Breast epithelium (tissue), 4 donors: ENCODE measurements at places on chromosomes 16 and 17.
A peak's percentile ranks its signal among the peaks of the same experiment; 100 is the strongest.

DNA sequence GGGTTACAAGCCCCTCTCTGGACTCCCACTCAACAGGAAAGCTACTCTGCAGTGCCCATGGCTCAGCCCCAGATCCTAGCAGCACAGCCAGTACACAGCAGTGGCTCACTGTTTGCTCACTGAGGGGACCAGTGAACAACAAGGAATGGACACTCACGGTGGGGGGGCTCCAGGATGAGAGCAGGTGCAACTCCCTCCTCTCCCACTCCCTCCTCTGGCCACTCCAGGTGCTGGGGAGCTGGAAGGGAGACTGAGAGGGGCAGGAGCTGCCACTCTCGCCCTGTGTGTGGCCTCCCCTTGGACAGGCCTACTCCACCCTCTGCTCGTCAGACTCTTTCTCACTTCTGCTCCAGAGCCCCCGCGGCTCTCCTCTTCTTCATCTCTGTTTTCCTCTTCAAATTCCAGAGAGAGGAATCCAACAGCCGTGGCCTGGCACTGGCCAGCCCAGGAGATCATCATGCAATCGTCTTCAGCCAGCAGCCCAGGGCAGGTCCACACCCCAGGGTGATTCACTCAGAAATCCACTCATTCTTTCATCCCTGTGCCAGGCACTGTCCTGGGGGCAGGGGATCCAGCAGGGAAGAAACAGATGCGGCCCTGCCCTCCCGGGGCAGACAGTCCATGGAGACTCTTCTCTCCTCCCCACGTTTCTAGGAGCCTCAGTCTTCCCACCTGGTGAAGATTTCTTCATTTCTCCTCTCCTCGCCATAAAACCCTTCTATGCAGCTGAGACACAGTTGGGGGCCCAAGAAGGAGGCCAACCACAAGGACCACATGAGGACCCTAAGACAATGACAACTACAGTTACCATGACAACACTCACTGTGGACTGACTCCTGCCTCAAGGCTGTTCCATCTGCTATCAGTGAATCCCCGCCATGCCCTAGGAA, 30.7 kb downstream of the CFAP20 start:
- H3K36me3 ChIP-seq: no peaks in the 10 kb centered on the region
- H3K27me3 ChIP-seq: no peaks in the 10 kb centered on the region
- no peak for DNase-seq
- H3K27ac ChIP-seq: no peak overlapping the region
- no peak overlapping the region for H3K4me3 ChIP-seq
- H3K4me1 ChIP-seq: no peaks in the 10 kb centered on the region

DNA sequence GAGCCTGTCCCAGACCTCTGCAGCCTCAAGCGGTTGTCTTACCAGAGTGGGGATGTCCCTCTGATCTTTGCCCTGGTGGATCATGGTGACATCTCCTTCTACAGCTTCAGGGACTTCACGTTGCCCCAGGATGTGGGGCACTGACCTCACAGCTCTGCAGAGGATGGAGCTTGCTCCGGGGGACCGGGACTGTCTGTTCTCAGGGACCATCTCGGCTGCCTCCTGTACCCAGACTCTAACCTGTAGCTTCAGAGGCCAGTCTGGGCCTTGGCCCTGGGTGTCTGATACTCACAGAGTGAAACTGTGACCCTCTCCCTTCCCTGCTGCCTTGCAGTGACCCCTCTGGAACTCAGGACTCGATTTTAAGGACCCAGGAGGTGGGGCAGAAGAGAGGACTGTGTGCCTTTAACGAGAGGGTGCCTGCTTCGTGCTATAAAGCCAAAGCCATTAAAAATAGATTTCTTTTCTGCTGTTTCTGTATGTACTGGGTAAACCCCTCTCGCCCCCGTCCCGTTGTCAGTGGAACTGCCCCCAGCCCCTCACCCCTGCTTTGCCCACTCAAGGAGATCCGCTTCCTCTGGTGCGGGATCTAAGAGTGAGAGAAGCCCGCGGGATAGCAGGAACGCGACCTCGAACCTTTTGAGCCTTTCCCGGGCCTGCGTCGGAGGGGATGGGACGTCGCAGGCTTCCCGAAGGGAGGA, 1.1 kb upstream of the LLGL2 start:
- DNase-seq: no peak
- peak overlapping the region; percentile 73 for H3K27ac ChIP-seq
- H3K4me1 ChIP-seq: no peaks in the 10 kb centered on the region
- H3K27me3 ChIP-seq: no peaks in the 10 kb centered on the region
- H3K4me3 ChIP-seq: peak overlapping the region; percentile 63
- H3K36me3 ChIP-seq: no peaks in the 10 kb centered on the region

DNA sequence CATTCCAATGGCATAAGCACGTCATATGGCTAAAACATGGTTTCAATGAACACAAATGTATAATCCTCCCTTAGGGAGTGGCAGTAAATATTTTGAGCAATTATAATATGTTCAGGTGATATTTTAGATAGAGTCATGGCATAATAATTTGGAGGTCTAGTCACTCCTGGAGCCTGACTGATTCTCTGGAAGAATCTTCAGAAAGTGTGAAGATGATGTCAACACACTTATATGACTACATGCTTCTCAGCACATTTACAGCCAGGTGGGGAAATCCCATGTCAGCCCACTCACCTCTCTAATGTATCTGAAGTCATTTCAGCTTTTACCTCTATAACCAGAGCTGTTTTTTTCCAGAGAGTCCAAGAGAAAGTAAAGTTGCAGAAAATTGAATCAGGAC, 474.8 kb downstream of the SHISA9 start:
- H3K36me3 ChIP-seq: no peaks in the 10 kb centered on the region
- no peak overlapping the region for H3K27ac ChIP-seq
- H3K27me3 ChIP-seq: no peaks in the 10 kb centered on the region
- H3K4me1 ChIP-seq: no peaks in the 10 kb centered on the region

DNA sequence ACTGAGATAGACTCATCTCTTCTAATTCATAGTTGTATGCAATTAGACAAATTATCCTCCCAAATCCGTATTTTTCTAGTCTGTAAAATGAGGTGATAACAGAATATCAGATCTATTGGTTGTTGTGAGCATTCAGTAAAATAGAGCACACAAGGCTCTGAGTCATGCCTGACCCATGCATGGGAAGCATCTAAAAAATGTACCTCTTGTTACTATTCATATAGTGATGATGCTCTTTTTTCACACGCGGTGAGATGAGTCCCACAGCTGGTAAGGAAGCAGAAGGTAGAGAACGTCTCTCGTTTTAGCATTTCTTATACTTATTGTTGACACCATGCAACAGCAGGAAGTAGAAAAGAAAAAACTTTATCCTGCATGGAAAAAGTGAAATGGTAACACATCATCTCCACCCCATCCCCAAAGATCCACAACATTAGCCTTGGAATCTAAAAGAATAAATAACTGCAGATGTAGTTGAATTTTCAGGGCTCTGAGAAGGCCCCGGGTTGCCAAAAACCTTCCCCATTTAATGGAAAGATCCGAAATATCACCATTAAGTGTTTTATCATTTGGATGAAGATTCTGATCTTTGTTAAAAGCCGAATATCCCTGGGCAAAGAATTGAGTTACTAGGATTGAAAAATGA, 215.6 kb downstream of the TMEM114 start:
- no peak overlapping the region for H3K27ac ChIP-seq
- no peaks in the 10 kb centered on the region for H3K36me3 ChIP-seq
- H3K27me3 ChIP-seq: no peaks in the 10 kb centered on the region
- DNase-seq: no peak
- no peaks in the 10 kb centered on the region for H3K4me1 ChIP-seq

- H3K36me3 ChIP-seq: no peaks in the 10 kb centered on the region
- no peak overlapping the region for H3K27ac ChIP-seq
- DNase-seq: no peak
- H3K4me1 ChIP-seq: no peaks in the 10 kb centered on the region
- H3K27me3 ChIP-seq: no peaks in the 10 kb centered on the region
- H3K4me3 ChIP-seq: no peak overlapping the region
Observed at GRCh38 chr17:56681561-56682266, 88.2 kb downstream of the NOG start.

GRCh38 chr16:2912330-2913199, 834 bp downstream of the FLYWCH1 start:
- H3K27me3 ChIP-seq: no peaks in the 10 kb centered on the region
- peaks cover 5% of the 10 kb centered on the region for H3K4me1 ChIP-seq
- DNase-seq: no peak
- H3K36me3 ChIP-seq: no peaks in the 10 kb centered on the region
- peak overlapping the region; percentile 77 for H3K27ac ChIP-seq

DNA sequence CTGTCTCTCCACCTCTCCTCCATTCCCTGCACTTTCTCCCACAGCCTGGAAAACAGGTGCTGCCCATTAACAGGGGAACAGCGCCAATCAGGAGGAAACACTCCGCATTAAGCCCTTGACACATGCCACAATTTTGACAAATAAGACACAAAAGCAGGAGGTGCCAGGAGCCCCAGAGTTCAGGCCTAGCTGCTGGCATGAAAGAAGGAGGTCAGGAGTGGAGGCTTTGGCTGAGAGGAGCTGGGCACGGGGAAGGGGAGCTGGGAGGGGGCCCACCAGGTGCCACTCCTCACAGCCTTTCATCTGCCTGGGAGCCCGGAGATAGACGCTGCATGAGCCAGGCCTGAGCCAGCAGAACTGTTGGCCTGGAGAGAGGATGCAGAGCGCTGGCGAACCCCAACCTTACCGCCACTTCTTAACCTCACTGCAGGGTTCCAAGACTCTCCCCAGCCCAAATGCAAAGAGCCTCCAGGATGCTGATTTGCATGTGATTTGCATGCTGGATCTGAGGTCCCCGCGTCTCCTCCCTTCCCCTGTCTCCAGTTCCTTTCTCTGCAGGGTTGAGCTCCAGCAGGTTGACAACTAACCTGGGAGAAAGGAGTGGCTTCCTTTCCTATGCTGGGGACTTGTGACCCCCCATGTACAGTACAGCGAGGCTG, 139.8 kb upstream of the SDK2 start:
- no peak for DNase-seq
- H3K36me3 ChIP-seq: no peaks in the 10 kb centered on the region
- no peak overlapping the region for H3K27ac ChIP-seq
- no peak overlapping the region for H3K4me3 ChIP-seq
- no peaks in the 10 kb centered on the region for H3K4me1 ChIP-seq

- DNase-seq: no peak
- H3K27ac ChIP-seq: no peak overlapping the region
- no peaks in the 10 kb centered on the region for H3K4me1 ChIP-seq
- H3K27me3 ChIP-seq: no peaks in the 10 kb centered on the region
- no peaks in the 10 kb centered on the region for H3K36me3 ChIP-seq
Observed at GRCh38 chr17:633133-633532, 81.5 kb downstream of the VPS53 start.

GRCh38 chr16:11627822-11628457, 40.3 kb upstream of the SNN start:
- H3K27ac ChIP-seq: peak overlapping the region; percentile 84
- peaks cover 2% of the 10 kb centered on the region for H3K4me1 ChIP-seq
- H3K4me3 ChIP-seq: no peak overlapping the region
- no peak for DNase-seq

GRCh38 chr16:23269248-23269953, 32.7 kb upstream of the SCNN1B start:
- H3K4me3 ChIP-seq: no peak overlapping the region
- no peaks in the 10 kb centered on the region for H3K36me3 ChIP-seq
- H3K4me1 ChIP-seq: no peaks in the 10 kb centered on the region

DNA sequence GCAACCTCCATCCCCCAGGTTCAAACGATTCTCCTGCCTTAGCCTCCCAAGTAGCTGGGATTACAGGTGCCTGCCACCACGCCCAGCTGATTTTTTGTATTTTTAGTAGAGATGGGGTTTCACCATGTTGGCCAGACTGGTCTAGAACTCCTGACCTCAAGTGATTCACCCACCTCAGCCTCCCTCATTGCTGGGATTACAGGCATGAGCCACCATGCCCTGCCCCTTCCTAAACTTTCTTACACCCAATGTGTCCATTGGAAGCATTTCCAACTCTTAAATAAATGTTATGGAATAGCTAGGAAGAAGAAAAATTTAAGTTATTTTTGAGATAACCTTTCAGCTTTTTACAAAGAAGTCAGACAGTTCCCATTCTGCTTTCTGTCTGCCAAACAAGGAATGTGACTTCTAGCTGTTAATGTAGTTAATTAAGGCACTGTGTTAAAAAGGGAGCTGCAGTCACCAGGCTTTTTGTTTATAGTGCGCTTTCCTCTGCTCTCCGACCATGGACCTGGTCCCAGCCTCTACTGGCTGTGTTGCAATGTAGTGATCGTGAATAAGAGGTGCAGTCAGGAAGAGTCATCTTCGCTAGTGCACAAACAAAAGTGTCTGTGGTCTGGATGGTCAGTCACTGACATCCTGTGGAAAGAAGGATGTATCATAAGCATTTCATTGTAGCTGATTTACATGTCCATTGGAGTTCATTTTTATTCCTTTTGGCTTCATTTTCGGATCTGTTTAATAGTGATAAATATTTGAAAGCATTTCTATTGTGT, 39.7 kb downstream of the USP10 start:
- DNase-seq: no peak
- no peak overlapping the region for H3K27ac ChIP-seq
- H3K27me3 ChIP-seq: no peaks in the 10 kb centered on the region
- H3K36me3 ChIP-seq: no peaks in the 10 kb centered on the region

DNA sequence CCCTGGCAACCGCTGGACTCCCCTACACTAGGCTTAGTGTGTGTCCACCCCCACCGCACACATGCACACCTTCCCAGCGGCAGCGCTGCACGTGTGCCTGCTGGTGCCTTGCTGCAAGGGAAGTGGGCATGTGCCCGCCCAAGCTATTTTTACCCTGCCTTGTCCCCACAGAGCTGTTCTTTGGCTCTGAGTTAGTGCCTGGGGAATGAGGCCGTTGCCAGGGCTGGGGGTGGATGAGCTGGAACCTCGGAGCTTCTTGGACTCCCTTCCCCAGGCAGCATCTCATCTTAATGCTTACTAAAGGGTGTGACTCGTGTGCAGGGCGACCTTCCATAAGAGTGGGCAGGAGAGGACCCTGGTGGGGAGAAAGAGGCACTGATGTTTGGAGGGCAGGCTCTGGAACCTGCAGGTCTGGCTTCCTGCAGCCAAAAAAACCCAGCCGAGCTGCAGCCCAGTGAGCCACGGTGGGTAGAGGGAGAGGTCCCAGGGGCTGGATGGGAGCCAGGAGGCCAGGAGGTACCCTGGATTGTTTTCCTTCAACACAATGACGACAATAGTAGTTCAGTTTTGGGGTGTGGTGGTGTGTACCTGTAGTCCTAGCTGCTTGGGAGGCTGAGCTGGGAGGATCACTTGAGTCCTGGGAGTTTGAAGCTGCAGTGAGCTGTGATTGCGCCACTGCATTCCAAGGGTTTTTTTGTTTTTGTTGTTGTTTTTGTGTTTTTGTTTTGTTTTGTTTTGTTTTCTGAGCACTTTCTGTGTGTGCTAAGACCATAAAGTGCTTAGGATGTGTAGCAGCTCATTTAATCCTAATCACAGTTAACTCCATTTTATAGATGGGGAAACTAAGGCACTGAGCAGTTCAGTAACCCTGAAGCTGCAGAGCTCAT, 119.1 kb downstream of the RAB11FIP4 start:
- DNase-seq: no peak
- H3K36me3 ChIP-seq: no peaks in the 10 kb centered on the region
- H3K27ac ChIP-seq: no peak overlapping the region

GRCh38 chr16:12611006-12611477, 192.6 kb downstream of the CPPED1 start:
- H3K27me3 ChIP-seq: no peaks in the 10 kb centered on the region
- no peaks in the 10 kb centered on the region for H3K36me3 ChIP-seq
- H3K4me1 ChIP-seq: no peaks in the 10 kb centered on the region
- DNase-seq: no peak
